NCI-H1930 (cell line): ENCODE measurements at places on chromosomes 6 and 20.

DNA sequence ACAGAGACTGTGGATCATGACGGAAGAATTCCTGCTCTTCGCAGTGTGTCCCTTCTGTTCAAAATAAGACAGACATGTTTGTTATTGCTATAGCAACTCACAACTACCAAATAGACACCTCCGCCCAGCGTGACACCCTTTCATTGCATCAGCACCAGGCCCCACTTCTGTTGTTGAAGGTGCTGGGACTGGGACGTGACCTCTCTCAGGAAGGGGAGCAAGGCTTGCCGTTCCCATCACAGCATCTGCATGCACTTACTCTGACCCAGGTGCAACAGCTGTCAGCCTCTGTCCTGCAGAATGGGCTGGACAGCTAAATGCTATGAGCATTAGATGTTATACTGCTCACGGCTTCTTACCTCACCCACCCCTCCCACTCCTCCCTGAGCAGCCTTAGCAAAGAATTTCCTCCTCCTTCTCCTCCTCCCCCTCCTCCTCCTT lies 94.1 kb downstream of the DACT2 start:
- no peak for DNase-seq

DNA sequence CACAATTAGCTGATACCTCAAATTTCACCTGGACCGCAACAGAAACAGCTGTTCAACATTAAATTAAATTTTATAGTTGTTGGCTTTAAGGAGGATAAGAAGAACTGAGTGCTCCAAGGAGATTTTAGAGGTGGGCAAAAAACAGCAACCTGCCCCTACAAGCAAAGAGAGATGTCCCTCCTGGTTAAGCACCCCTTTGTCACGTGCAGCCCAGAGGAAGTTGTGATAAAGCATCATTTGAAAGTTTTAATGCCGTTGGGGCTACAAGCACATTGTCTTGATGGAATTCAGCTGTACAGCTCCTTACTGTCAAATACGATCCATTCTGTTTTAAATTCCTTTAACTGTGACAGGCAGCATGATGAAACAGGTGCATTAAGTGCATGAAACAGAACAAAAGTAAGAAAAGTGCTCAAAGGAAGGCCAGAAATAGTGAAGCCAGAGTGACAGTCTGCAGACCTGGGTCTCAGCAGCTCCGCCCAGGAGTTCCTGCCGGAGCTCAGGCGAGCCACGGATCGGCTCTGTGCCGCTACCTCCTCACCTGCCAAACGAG lies 195.0 kb downstream of the GMPR start:
- DNase-seq = no peak

GRCh38 chr6:37695857-37696219 lies 1.8 kb downstream of the MDGA1 start:
- no peak for DNase-seq

DNA sequence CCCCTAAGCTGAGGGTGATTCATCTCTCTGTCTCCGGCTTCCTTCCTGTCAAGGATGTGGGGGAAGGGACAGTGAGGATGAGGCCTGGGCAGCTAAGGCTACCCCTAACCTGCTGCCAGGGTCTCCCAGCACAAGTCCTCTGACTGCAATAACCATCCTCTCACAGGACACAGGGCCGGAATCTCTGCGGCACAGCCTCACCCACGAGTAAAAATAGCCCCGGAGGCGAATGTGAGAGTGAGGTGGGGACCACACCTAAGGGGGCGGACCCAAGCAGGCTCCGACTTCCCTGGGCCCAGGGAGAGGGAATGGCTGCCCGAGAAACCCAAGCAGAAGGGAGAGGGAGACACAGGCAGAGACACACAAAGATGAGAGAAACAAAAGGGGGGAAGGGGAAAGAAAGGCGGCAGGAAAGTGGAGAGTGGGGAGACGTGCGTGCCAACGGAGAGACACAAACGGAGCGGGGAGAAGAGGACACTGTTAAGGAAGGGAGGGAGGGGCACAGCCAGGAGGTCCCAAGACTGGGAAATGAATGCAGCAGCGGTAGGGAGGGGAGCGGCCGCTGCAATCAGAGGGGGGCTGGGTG lies 1.4 kb downstream of the CLIC1 start:
- no peak for DNase-seq

GRCh38 chr6:126949786-126950185 lies 168.7 kb upstream of the RSPO3 start:
- no peak for DNase-seq

DNA sequence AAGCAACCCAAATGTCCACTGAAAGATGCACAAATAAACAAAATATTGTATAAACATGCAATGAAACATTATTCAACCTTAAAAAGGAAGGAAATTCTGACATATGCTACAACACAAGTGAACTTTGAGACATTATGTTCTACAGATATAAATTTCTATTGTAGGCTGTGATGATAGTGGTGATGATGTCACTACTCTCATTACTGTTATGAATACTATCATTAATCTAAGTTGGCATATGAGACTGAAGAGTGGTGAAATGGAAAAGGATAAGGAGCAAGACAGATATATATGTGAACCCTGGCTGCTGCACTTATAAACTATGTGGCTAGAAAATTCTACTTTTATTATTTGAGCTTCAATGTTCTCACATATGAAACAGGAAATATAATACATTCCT lies 360.2 kb downstream of the TFAP2A start:
- DNase-seq = no peak

GRCh38 chr6:155580904-155581303 lies 125.3 kb upstream of the NOX3 start:
- no peak for DNase-seq

- DNase-seq = no peak
Observed at GRCh38 chr6:75932067-75932466, 140.4 kb downstream of the IMPG1 start.

- no peak for DNase-seq
Observed at GRCh38 chr6:30158475-30159040, 2.5 kb downstream of the TRIM10 start.

DNA sequence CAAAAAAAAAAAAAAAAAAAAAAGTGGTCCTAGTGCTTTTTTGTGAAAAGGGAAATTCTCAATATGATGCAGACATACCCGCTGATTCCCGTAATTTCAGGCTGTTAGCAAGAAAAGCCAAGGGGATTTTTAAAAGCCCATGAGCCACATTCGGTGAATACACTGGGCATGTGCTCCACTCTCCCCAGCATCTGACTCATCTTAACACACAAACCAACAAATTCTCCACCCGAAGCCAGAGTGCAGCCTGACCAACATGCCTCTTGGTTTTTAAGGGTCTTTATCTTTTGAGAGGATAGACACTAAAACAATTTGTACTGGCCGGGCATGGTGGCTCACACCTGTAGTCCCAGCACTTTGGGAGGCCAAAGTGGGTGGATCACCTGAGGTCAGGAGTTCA lies 45.5 kb upstream of the CD83 start:
- DNase-seq = no peak

- DNase-seq = no peak
Observed at GRCh38 chr6:166365221-166365620, 17.5 kb downstream of the MPC1 start.

- peak; percentile 13 for DNase-seq
Observed at GRCh38 chr6:33008944-33009861, at the start of gene HLA-DOA. HLA-DOA (minus strand) TSS chr6:33009591.

- DNase-seq = no peak
Observed at GRCh38 chr6:118812970-118813369, 81.0 kb upstream of the ASF1A start.

DNA sequence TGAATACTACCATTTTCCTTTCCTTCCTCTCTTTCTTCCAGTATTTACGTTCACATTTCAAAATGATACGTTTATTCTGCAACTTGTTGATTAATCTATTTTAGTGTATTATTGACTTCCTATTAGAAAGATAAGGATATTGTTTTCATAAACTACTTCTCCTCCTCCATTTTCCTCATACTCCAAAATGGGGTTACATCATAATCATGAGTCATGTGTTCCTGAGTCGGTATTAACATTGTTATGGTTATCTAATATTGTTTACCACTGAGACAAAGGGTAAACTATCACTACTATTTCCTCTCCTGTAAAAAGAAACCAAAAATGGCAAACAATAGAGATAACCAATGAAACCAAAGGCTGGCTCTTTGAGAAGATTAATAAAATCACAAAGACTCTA lies 126.5 kb upstream of the CDYL start:
- DNase-seq = no peak

GRCh38 chr20:45934046-45934585 lies 367 bp upstream of the PCIF1 start:
- peak; percentile 86 for DNase-seq

DNA sequence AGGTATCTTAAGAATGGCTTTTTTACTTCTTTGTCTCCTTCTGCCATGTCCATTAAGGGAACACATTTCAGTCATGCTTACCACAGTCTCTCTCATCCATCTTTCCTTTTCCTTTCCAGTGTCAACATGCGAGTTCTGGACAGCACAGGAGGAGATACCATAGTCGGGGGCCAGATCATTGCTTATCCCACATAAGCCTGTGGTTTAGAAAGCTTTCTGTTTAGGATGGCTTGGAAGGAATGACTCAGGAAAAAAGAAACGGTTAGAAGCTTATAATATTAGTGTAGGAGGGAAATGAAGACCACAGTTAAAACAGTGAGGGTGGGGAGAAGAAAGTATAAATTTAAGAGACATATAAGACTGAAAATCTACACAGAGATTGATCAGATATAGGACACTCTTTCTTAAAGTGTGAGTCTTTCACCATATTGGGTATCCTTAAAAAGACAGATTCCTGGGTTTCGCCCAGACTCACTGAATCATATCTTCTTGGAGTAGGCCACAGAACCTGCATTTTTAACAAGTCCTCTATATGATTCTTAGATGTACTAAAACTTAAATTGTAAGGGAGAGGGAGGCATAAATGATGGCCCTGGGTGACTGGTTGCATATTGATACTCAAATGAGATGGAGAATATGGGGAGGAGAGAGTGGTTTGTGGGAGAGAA lies 36.1 kb downstream of the DSE start:
- no peak for DNase-seq

- DNase-seq = no peak
Observed at GRCh38 chr6:70254784-70255183, 48.1 kb downstream of the COL9A1 start.

DNA sequence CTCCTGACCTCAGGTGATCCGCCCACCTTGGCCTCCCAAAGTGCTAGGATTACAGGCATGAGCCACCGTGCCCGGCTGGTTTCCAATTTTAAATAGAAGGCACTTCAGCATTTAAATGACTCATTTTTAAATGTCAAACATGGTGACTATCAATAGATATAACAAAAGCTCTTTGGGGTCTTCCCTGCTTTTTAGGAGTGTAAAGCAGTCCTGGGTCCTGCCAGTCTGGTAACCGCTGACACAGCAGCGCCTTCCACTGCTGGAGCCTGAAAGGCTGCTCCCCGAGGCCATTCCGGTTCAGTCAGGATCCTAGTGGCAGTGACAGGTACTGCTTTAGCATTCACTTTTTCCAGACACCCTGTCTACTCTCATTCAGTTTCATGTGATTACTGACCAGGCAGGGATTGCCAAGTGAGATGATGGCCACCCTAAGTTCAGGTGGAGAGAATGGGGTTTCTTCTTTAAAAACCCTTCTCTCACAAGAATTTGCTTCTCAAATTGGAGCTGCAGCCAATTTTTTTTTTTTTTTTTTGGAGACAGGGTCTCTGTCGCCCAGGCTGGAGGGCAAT lies 5.1 kb downstream of the DIDO1 start:
- no peak for DNase-seq

GRCh38 chr20:45495501-45495941 lies 19.9 kb downstream of the SPINT3 start:
- DNase-seq = no peak

GRCh38 chr6:157143890-157144798 lies 179.2 kb downstream of the TMEM242 start:
- DNase-seq = no peak

GRCh38 chr6:97850458-97851212 lies 567.6 kb upstream of the MMS22L start:
- no peak for DNase-seq

- DNase-seq = no peak
Observed at GRCh38 chr20:3565851-3566250, 95.0 kb downstream of the ATRN start.

DNA sequence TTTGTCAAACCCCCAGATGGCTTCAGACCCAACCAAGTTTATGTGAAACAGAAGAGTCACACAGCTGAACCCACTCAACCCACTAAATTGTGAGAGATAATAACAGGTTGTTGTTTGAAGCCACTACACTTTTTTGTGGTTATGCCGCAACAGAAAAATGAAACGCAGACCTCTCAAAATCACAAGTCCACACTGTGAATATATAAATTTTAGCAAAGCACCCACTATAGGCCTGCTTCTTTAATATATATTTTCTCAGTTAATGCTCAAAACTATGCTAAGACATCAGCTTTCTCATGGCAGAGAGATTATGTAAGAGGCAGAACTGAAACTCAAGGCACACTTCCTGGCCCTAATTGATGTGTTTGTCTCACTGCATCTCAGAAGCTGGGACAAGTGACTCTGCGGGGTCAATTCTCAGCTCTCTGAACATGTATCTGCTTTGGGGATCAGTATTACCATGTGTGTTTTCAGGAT lies 27.7 kb downstream of the MAP3K5 start:
- no peak for DNase-seq

DNA sequence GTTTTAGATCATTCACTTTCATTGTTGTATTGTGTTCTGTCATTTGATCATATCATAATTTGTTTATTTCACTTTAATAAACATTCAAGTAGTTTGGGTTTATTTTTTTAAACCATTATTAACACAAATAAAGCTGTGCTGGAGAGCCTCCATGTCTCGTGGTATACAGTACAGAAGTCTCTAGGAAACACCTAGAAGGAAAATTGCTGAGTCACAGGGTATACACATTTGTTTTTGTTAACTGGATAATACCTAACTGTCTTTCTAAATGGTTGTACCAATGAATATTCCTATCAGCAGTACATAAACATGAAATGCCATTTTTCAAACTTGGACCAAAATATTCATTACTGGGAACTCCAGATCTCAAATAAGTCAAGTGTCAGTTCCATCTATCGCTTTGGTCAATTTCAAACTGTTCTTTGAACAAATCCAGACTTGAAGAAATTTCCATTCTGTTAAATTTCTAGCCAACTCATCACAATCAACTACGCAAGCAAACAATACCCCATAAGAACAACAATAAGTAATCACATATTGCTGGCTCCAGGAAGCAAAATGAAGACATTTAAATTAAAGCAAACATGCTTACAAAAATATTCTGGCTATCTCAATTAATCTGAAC lies 138.1 kb downstream of the ATXN1 start:
- DNase-seq = no peak

DNA sequence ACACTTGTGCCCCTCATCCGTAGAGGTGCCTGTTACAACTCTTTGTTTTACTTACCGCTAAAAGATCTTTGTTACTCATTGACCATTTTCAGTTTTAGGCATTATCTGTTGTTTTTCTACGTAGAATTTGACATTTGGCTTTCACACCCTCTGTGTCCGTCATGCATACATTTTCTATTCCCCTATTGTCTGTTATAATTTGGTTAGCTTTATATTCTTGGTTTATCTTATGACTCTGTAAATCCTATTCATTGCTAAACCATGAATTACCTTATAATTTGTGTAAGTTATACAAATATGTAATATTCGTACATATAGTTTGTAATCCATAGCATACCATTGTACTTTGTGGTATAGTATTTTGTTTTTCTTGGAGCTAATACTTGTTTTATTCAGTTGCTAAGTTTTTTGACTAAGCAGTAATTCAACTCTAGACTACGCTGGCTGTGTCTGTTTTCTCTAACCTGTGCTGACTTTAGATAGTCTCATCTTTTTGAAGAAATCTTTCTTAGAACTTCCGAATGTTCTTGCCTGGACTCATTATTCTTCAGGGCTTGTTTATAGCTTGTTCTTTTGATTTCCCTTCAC lies 21.8 kb downstream of the CDC5L start:
- DNase-seq = no peak
